Activated T-helper 1 cell treated with anti-CD3 and anti-CD28 coated beads, Interleukin-2, amount 50 U/mL, for 16 hours (primary cell): ENCODE measurements at places on chromosomes 12 and 14.

GRCh38 chr12:112191840-112192321, 66.5 kb downstream of the TRAFD1 start:
- no peak for DNase-seq

DNA sequence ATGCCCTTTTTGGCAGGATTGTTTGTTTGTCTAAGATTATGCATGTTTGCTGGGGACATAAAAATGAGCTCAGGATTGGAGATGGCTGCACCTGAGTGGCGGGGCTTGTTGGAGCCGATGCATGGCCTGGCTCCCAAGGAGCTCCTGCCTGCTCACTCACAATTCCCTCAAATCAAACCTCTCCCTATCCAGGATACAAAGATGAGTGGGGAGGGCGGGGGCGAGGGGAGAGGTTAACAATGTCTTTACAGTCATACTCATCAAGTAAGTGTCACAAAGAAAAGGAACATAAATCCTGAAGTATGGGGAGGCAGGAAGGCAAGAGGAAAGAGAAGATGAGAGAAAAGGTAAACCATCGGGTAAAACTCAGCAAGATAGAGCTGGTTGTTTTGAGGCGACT, 104.0 kb upstream of the COCH start:
- DNase-seq: no peak

DNA sequence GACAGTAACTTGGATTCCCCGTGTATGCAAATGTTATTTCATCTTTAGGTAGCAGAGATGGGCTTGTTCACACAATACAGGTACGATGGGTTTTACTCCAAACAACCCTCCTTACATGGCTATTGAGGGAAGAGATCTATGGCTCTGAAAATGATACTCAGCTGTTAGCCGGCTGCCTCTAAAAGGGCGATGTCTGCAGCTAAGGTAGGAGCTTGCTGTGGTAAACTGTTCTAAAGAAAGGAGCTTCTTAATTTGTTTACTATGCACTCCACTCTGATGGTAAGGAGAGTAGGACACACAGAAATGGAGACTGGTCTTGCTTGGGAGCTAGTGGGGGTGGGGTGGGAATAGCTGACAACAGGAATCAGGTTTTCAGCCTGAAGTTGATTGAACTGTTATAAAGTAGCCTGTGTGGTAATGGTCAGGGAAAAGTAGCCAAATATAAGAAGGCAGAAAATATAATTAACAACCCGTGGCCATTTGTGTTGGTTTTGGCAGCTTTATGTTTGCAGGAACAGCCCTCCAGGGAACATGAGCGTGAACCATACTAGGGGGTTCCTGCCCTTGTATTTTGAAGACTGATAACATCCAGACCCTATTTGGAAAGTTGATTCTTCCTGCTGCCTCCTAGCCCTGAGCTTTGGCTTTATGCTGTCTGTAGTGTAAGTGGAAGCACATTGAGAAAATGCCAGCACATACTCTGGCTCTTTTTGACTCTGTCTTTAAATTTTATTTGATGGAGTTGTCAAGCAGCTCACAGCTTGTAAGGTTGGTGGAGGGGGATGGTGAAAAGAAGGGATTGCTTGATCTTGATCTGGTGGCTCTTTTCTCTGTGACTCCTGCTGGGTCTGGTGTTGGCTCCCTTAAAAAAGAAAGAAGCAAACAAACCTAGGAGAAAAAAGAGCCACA, 929.8 kb downstream of the DIO2 start:
- no peak for DNase-seq

GRCh38 chr14:61212546-61212945, 68.6 kb downstream of the TMEM30B start:
- no peak for DNase-seq

DNA sequence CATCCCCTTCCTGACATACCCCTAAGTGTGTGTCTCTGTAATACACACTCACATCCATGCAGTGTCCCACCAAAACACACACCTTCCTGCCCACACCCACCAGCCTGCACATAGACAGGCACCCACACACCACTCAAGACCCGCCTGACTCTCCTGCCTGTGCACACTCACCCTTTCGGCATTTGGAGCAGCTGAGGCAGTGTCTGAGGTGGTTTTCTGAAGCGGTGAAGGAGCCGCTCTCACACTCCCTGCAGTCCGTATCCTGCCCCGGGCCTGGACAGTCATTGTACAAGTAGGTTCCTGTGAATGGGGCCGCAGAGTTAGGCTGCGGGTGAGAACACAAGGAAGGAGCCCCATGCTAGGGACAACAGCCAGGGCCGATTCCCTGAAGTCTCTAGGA, 8.3 kb downstream of the TNFRSF1A start:
- no peak for DNase-seq

DNA sequence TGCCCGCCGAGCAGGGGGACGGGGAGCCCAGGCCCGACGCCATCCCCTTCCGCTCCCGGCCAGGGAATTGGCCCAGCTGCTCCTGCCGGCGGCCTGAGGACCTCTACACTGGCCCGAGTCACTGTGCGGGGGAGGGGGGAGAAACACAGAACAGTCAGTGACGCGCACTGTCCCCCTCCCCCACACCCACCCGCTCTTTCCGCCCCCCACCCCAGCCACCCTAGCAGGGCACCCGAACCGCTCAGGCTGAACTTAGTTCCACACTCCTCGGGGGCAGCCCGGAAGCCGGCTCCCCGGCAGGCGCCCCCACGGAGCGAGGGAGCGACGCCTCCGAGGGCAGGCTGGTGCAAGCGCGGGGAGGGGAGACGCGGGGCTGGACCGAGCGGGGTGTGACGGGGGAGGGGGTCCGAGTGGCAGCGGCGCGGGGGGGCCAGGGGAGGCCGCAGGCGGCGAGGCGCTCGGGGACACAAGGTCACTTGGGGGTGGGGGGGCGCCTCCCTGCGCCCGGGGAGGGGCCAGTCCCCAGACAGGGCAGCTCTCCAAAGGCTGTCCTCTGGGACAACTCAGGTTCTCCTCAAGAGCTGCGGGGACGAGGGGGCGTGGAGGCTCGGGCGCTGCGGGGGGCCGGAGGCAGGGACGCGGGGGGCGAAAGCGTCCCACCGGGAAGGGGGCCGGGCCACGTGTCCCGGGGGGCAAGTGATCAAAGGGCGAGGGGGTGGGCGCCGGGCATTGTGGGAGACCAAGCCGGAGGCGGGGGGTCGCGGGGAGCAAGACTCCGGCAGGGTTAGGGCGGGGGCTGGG, 648 bp downstream of the CHD4 start:
- peak; percentile 43 for DNase-seq

GRCh38 chr14:90728951-90729350, 87.3 kb downstream of the TTC7B start:
- DNase-seq: no peak

- DNase-seq: no peak
These were observed 88.5 kb downstream of the GXYLT1 start for GRCh38 chr12:42056130-42056529.

- no peak for DNase-seq
These were observed 8.6 kb downstream of the SLC25A29 start for GRCh38 chr14:100297320-100298300.

DNA sequence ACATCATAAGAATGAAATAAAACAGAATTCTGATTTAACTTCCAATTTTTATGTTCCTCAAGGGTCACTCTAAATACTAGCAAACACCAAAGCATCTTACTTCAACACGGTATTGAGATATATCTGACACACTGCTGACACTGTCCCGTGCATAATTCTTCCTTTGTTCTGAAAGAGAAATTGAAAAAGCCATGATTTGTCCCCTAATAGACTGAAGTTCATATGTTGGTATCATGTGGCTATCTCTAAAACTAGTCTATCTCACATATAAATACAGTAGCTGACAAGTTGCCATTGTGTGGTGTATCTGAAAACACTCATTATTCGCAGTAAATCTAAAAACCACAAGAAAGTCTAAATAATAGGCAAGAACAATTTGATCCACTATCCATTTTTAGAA, 118.4 kb downstream of the EPS8 start:
- no peak for DNase-seq

DNA sequence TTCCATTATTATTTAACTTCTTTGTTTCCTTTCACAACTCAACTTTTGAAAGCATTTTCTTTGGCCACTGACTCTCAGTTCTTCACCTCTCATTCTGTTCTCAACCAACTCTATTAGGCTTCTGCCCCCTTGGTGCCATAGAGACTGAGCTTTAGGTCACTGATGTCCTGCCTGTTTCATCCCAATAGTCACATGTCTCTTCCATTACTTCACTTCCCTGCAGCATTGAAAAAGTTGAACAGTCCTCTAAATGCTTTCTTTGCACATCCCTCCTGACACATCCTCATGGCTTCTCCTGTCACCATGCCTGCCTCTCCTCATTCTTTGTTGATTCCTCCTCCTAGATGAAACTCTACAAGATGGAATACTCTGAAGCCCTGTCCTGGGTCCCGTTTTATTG, 2.7 kb downstream of the CLEC12A start:
- DNase-seq: no peak

GRCh38 chr12:129069886-129070285, 216.6 kb downstream of the GLT1D1 start:
- no peak for DNase-seq

GRCh38 chr12:67147447-67147846, 121.7 kb upstream of the CAND1 start:
- no peak for DNase-seq

DNA sequence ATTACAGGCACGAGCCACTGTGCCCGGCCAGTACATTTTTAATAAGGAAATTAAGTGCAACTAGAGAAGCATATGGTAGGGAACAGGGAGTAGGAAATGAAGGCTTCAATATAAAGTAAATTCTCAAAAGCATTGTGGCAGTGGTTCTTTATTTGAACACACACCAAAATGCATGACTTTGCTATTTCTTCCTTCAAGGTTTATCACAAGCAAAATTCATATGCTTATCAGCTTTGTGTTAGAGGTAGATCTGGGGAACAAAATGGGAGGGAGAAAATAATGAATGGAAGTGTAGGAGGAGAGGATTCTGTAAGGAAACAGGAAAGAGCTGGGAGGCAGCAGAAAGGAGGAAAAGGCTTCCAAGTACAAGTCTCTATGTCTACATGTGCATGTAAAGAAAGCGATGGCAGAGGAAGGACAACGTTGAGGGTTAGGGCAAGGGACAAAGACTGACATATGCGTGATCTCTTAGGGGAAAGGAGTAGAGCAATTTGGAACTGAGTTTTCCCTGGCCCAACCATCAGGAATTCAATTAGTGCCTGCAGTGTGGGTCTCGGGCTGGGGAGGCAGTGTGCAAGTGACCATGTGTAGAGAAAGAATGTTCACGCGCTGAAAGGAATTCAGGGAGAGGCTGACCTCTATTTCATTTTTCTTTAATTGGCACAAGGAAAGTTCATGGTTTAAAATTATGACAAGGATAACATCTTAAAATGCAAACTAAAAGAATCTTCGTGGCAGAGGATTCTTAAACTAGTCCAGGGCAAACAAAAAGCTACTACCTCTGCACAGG, 22.9 kb upstream of the RASSF8 start:
- DNase-seq: no peak

DNA sequence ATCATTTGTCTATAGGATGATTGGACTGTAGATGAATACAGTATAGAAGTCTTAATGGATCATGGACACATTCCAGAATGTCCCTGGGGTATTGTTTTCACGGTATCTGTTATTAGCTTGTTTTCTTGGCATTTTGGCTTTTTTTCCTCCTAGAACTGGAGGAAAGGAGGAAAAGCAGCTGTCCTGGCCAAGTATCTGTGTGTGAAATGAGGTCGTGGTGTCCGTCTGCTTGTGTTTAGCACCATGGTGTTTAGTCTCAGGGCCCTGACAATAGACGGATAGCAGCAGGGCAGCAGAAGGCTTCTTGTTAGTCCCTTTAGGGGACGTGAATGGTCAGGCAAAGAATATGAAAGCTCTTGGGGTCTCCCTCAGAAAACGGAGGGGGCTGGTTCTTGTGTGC, 21.2 kb downstream of the FGF6 start:
- DNase-seq: no peak

GRCh38 chr12:48084066-48084465, 21.8 kb downstream of the SENP1 start:
- DNase-seq: no peak

DNA sequence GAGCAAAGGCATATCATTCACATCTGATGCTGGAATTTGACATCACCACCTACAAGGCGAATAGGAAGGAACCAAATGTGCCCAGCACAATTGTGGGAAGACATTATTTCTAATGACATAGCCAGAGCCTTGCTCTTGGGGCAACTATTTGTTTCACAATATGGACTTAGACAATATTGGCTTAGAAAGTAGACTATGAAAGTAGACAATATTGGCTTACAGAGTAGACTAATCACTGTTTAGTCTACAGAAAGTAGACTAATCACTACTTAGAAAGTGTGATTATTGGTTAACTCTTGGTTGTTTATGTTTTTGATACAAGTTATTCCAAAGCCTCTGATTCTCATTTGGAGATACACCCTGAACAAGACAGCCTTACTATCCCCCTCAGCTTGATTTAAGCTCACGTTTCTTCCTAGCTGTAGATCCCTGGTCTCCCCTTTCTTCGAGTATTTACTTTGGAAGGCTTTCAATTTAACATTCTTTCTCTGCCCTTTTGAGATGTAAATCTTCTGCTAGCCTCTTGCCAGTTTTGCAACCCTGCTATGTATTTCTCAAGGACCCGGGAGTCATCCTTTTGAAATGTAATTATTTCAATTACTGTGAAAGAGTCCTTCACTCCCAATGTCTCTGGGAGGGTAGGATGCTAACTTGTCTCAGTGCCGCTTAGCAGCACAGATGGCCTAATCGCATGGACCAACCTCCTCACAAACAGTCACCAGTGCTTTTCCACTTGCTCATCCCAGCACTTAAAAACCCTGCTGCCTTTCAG, 843.2 kb downstream of the GALC start:
- DNase-seq: no peak

DNA sequence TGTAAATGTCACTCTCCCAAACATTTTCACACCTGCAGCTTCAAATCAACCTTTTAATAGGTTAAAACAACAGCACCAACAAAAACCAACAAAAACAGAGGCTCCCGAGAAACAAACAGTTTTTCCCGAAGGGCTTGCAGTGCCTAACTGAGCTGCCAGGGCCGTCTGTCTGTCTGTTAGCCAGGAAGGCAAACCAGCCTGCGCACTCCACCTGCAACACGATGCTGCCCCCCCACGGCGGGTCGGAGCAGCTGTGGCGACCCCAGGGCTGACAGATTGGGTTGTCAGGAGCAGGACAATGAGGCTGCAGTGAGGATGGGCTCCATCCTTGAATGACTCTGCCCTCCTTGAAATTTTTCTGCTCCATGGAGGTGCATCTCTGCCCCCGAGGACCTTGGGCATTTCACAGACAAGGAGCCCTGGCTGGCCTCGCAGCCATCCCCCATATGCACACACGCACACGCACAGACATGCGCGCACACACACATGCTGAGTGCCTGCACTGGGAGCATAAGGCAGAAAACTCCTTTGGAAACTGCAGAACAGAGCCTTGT, 2.6 kb downstream of the RTL1 start:
- no peak for DNase-seq

DNA sequence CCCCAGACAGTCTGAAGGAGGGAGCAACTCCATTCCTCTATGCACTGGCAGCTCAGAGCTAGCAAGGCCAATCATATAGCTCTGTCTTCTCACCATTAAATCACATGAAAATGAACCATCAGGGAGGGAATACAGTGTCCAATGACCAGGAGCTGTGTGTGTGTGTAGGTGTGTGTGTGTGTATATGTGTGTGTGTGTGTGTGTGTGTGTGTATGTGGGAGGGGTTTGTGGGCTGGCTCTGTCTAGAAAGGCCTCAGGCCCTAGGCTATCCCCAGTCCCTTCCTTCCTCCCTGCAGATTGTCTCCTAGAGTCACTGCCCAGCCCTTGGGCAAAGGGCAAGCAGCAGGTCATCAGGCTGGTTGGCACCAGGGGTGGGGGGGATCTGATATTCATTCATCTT, 5.7 kb upstream of the SUSD6 start:
- DNase-seq: no peak
